ENCODE measurements at places on chromosomes 13 and 19. TPM values are rescaled to one million over a fixed set of nuclear protein-coding genes. Genes with fewer than 3 reads are reported as not detected.

RGL3 gene
- total RNA-seq: 0.64 TPM

FRY gene
- 95.8 TPM for total RNA-seq

ENOX1 gene
- 1.2 TPM for total RNA-seq

KCNJ14 gene
- 0.13 TPM for total RNA-seq

RFPL4A gene
- 3.4 TPM for total RNA-seq

KLF1 gene
- 0.25 TPM for total RNA-seq

ZNF814 gene
- total RNA-seq: 2.3 TPM

AMER2 gene
- total RNA-seq: not detected

C5AR1 gene
- not detected for total RNA-seq

PLPP2 gene
- 36.7 TPM for total RNA-seq

PCP2 gene
- total RNA-seq: not detected

PTH2 gene
- not detected for total RNA-seq

PRR36 gene
- not detected for total RNA-seq

ERICH4 gene
- not detected for total RNA-seq

ADGRE1 gene
- total RNA-seq: not detected

BEST2 gene
- not detected for total RNA-seq

ZNF571 gene
- total RNA-seq: 1.8 TPM

TUBA3C gene
- not detected for total RNA-seq

TSKS gene
- not detected for total RNA-seq

CEACAM8 gene
- not detected for total RNA-seq

USP12 gene
- total RNA-seq: 24.0 TPM

LRP3 gene
- total RNA-seq: 13.0 TPM

LILRB4 gene
- total RNA-seq: not detected

PALM gene
- total RNA-seq: 54.0 TPM

SRRM5 gene
- total RNA-seq: not detected

LINGO3 gene
- not detected for total RNA-seq
